ENCODE measurements at places on chromosomes 5 and 9.

GRCh38 chr9:70108181-70108580 is 64.5 kb downstream of the MAMDC2 start:
- no peak for DNase-seq

- DNase-seq, result no peak
Measured at GRCh38 chr5:88782571-88782970, 100.4 kb downstream of the MEF2C start.

DNA sequence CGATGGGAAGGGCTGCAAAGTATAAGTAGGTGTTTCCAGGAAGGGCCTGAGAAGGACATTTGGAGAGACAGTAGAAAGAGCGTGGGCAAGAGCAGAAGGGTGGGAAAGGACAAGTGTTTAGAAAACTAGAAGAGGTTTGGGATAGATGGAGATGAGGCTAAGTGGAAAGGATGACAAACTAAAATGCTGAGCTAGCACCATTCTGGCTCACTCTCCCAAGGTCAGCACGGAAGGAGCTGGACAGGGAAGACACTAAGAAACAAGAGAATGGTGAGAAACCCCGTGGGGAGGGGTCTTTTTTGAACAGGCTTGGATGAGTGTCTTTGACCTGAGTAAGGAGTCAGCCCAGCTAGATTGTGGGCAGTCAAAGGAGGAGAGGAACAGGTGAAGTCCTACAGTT is 286.0 kb downstream of the CDK5RAP2 start:
- DNase-seq, result no peak

DNA sequence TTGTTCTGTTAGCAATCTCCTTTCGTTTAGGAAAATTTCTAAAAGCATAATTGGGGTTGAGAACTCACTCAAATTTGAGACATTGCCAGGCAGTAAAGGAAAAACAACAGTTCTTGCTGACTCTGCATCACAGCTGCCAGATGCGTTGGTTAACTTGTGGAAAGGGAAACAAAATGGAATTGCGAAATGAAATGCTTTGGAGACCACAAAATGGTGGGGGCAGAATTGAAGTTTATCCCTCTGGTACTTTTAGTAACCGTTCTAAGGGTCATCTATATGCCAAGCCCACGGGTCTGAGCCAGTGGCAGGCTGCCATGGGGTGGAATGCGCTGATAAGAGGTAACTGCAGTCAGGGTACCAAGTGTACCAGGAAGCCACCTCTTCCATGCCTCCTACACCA is 28.6 kb upstream of the SELENOP start:
- DNase-seq, result no peak

DNA sequence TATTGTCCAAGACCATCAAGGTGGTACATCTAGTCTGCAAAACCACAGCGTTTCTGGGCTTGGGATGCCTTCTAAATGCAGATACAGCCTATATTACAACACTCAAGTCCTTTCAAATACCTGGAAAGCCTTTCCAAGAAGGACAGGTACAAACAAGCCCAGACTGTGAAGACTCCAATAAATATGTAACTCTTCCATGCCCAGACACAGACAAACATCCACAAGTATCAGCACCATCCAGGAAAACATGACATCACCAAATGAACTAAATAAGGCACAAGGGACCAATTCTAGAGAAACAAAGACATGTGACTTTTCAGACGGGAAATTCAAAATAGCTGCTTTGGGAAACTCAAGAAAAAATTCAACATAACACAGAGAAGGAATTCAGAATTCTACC is 152.7 kb upstream of the POC5 start:
- no peak for DNase-seq
